Cerebellar nuclear complex (tissue), 1 donor: ENCODE measurements at places on chromosomes 2 and 18.

- DNase-seq, result no peak
These were observed 4.4 kb downstream of the DYNC2LI1 start for GRCh38 chr2:43778233-43778632.

- no peak for DNase-seq
These were observed 19.2 kb downstream of the ATP6V1B1 start for GRCh38 chr2:70954886-70955285.

DNA sequence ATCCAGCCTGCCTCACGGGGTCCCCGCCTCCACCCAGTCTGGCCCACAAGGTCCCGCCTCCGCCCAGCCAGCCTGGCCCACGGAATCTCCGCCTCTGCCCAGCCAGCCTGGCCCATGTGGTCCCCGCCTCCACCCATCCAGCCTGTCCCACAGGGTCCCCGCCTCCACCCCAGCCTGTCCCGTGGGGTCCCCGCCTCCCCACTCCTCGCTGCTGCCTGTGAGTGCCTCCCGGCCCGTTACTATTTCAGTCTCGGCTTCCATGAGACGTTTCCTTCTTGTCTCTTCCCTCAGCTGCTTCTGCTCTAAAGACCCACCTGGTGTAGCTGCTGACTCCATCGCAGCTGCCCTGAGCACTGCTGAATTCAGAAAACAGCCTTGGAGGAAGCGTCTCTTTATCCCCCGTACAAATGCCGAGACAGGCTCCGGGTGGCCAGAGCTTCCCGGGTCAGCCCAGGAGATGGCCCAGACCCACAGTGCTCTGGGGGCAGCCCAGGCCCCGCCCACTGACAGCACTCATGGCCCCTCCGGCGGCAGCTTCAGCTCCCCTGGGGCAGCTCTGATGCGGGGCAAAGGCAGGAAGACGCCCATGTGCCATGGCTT lies 69.8 kb downstream of the NFATC1 start:
- no peak for DNase-seq

- DNase-seq, result no peak
These were observed 122.2 kb downstream of the ACKR3 start for GRCh38 chr2:236691799-236692167.

DNA sequence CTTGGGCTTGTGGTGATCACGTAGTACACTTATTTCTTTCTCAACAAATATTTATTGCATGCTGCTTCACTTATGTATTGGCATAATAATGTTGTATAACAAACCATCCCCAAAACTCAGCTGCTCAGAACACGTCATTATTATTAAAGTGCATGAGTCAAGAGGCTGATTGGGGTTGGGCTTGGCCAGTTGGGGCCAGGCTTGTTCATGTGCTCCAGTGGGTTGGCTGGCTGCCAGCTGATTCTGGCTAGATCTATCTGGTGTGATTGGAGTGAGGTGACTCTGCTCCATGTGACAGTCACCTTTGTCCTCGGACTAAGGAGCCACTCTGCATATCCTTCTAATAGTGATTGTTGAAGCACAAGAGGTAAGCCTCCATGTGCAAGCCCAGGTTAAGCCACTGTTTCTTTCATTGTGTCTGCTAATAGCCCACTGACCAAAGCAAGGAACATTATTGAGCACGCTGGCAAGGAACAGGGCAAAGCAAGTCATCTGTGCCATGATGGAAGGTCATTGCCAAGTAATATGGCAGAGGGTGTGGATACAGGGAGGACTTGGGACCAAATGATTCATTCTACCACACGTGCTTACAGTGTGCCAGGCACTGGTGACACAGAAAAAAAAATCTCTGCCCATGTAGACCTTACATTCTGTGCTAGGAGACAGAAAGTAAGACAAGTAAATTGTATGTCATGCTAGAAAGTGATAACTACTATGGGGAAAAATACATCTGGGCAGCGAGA lies 63.3 kb upstream of the TMEM182 start:
- no peak for DNase-seq

DNA sequence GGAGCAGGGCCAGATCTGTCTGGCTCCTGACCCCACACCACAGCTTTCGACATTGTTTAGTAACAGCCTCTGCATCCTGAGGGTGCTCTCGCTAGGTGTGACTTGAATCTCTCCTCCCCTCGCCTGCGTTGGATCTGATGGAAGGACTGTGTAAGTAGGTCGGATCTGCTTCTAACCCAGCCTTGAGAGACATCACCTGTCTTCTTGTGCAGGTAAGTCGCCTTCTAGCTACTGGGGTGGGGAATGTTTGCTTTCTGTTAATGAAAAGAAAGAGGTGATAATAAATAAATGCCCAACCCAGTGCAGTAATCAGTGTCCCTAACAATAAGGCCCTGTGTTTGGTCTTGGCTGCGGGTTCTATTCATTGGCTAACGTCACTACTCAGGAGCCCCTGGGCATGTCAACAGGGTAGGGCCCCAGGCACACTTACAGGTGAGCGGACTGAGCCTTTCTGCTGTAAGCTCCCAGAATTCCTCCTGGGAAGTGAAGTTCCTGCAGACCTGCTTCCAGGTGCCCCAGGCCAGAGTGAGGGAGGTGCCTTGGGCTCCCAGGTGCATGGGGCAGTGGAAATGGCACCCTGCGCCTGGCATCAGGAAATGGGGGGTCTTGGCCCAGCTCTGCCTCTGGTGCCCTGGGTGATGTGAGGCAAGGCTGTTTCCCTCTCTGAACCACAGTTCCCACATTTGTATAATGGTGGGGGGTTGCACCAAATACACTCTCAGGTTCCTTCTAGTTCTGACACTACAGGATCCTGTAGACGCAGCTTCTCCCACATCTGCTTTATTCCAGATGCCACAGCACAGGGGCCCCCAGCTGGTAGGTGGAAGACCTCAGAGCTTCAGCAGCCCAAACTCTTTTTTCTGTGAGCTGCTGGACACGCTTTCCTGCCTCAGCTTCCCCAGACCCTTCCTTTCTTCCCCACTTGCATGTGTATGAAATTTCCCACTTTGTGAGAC lies 11.2 kb upstream of the FOSL2 start:
- no peak for DNase-seq

DNA sequence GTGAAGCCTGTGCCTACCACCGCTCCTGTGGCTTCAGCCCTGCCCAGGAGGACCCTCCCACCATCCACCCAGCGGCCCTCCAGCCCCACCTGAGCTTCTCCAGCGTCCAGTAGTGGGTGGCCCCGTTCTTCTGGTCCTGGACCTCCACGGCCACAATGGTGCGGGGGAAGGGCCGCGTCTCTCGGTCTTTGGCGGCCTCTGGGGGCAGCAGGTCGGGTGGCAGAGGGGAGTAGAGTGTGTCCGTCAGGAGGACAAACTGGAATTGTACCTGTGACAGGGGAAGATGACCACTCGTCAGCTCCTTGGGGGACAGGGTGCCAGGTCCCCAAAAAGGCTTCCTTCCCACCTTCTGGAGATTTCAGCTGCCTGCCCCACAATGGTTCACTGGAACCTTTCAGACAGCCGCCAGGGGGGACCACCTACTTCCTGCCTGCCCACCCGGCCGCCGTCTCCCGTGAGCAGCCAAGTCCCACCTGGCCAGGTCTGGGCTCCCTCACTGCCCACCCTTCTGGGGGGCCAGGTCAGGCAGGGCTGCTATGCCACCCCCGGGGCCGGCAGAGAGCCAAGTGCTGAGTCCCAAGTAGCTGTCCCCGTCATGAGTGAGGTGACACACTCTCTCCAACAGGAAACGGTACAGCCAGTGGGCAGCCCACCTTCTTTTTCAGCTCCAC lies 59.3 kb downstream of the KIF1A start:
- no peak for DNase-seq

GRCh38 chr18:67001052-67001451 lies 397.2 kb upstream of the CDH19 start:
- no peak for DNase-seq

- DNase-seq, result no peak
These were observed 192.7 kb downstream of the STK39 start for GRCh38 chr2:168054657-168055056.

- DNase-seq, result no peak
These were observed 126.8 kb downstream of the CDH20 start for GRCh38 chr18:61459896-61460648.

DNA sequence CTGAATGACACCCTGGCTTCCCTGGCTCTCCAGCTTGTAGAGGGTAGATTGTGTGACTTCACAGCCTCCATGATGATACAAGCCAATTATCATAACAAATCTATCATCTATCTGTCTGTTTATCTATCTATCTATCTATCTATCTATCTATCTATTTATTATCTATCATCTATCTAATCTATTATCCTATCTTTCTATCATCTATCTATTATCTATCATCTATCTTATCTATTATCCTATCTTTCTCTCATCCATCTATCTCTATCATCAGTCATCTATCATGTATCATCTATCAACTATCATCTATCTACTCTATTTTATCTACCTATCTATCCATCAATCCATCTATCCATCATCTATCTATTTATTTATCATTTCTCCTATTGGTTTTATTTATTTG lies 361.8 kb downstream of the RNF144A start:
- no peak for DNase-seq

GRCh38 chr2:48406794-48407349 lies 123.1 kb upstream of the STON1 start:
- no peak for DNase-seq

- no peak for DNase-seq
These were observed 1.5 kb upstream of the NR4A2 start for GRCh38 chr2:156333951-156334495.

DNA sequence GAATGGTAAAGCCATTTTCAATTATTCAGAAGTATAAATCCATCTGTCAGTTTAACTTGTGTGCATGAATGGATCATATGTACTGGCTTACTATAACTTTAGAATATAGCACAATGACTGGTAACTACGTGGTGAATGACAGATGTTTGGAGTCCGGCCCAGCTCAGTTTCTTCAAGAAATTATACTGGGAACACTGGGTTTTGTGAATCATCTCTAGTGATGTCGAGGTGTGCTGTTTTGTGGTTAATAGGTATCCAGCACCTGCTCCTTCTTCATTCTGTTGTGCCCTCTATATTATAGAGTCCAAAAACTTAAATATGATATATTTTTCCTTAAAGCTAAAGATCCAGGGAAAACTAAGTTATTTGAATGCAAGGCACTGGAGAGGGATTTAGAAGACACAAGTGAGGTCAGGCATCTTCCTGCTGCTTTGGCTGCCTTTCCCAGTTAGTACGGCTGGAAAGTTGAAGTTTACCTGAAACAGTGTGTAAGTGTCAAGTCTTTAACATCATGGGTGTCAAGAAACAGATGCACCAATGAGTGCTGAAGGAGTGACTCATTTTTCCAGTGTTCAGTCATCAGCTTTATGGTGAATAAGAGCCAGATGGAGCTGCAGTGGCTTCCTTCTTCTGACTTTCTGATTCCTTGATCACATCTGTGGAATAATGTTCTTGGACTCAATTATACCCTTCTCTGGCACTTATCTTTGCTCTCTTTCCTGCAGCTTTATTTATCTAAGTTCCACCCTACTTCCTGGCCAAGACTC lies 1079.5 kb upstream of the CELF4 start:
- DNase-seq, result no peak

- no peak for DNase-seq
These were observed 95.5 kb upstream of the CREB1 start for GRCh38 chr2:207434306-207434705.

GRCh38 chr2:2757764-2758163 lies 426.7 kb upstream of the MYT1L start:
- no peak for DNase-seq

DNA sequence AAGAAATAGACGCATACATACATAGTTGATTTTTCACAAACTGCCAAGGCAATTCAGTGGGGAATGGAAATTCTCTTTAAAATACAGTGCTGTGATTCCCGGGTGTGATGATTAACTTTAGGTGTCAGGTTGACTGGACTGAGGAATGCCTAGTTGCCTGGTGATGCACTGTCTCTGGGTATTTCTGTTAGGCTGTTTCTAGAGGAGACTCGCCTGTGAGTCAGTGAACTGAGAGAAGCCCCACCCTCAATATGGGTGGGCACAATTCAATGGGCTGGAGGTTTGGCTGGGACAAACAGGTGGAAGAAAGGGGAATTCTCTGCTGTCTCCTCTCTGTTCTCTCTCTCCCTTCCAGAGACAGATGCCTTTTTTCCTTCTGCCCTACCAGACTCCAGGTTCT lies 187.6 kb downstream of the ARHGAP28 start:
- DNase-seq, result no peak

DNA sequence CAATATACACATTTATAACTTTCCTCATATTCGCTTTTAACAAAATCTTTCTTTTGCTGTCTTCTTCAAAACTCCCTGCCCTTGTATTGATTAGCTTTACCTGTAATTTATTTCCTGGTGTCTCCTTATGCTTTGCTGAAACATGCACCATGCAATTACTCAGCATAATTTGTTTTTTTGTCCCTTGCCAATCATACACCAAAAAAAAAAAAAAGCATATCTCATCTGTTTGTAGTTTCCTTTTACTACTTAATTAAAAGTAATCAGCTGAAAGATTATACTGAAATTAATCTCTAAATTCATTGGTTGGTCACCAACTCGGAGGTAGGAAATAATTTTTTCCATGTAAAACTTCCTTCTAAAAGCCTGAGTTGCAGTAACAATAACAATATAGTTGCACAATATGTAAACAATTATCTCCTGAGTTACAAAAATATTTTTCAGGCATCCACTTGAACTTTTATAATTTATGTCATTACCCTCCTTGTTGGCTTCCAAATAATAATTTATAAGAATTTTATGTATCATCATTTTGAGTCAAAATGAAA lies 53.0 kb upstream of the ROCK1 start:
- no peak for DNase-seq

GRCh38 chr2:100801402-100801801 lies 18.5 kb upstream of the NPAS2 start:
- DNase-seq, result no peak

DNA sequence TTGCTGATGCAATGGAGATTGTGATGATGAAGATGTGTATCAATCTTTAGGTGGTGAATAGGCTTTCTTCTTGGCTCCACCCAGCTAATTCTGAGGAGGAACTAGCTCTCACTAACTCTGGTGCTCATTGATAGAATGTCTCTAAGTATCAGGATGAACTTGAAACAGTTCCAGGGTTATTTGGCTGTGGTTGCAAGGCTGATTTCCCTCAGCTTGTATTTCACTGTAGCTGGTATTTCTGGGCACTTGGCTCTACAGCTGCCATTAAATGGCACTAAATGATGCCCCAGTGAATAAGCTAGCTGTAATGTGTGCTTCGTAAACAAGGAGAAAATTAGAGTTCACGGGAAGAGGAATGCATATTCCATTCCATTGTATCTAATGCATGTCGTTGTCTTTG lies 241.2 kb downstream of the RPIA start:
- no peak for DNase-seq

DNA sequence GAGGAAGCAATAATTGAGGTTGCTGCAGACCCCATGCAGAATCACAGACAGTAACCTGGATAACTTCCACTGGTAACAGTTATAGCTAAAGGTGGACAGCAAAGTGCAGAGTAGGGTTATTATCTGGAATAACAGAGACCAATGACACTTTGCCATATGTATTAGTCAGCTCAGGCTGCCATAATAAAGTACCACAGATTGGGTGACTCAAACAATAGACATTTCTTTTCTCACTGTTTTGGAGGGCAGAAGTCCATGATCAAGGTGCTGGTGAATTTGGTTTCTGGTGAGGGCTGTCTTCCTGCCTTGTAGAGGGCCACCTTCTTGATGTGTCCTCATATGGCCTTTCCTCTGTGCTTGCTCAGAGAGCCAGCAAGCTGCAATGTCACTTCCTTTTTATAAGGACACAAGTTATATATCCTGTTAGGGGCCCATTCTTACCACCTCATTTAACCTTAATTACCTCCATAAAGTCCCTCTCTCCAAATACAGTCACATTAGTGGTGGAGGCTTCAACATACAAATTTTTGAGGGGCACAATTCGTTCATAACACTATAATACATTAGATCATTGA lies 191.0 kb upstream of the LRP1B start:
- DNase-seq, result no peak
